Stimulated activated naive CD4-positive, alpha-beta T cell treated with Interleukin-2 at 50 U/mL for 16 hours (primary cell): ENCODE measurements at places on chromosomes 7 and 10.

DNA sequence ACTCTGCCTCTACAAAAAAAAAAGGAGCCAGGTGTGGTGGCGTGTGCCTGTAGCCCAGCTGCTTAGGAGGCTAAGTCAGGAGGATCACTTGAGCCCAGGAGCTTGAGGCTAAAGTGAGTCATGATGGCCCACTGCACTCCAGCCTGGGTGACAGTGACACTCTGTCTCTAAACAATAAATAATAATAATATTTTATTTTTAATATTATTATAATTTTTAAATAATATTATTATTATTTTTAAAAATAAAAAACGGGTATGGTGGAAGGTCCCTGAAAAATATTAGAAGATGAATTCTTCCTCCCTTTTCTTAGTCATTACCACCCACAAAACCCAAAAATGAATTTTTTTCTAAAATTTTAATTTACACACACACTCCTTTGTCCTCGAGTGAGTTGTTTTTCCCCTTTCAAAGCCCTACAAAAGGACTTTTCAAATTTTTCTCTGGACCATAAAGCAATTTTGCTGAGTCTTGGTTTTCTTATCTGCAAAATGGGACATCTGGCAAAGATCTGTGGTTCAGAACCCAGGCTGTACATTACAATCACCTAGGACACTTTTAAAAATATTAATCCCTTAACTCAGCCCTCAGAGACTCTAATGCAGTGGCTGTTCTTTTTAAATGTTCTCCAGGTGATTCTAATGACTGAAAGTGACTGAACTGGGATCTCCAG is 174.0 kb upstream of the NEBL start:
- DNase-seq, result no peak

- no peak for DNase-seq
These were observed 96.8 kb upstream of the AGR3 start for GRCh38 chr7:16978358-16979244.

DNA sequence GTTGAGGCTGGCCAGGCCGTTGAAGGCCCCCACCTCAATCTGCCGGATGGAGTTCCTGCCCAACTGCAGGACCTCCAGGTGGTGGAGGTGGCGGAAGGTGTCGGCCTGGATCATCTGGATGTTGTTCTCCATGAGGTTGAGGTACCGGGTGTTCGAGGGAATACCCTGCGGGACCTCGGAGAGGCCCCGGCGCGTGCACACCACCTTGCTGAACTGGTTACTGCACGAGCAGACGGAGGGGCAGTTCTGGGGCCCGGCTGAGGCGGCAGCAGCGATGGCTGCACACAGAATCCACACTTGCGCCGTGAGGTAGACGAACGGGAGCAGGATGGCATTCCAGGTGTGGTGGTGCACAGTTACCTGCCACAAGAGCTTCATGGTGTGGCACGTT is 979 bp downstream of the LRRC4 start:
- DNase-seq, result no peak

- no peak for DNase-seq
These were observed 448 bp upstream of the GOLGA7B start for GRCh38 chr10:97849103-97849686.

DNA sequence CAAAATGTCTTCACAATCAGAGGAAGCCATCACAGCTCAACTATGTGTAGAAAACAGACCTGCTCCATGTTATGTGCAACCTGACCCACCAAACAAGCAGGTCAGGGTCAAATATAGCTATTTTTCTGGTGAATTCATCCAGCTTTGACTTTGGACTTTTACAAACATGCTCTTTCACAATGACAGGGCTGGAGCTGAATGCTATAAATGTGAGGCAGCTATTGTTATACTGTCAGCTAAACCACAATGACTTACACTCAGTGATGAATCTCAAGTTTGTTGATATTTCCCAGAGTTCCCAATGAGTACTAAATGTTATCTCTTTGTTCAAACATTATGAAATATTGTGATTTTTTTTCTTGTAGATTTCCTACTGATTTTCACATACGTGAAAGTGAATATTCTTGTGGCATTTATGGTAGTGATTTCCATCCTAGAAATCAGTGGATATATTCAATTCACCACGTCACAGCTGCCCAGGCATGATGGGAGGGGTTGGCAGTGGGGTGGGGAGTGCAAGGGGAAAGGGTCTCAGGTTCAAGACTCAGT is 2.5 kb upstream of the ITIH2 start:
- no peak for DNase-seq

- no peak for DNase-seq
These were observed 153.5 kb upstream of the TMEM72 start for GRCh38 chr10:44757551-44758205.

GRCh38 chr10:20993830-20994527 is 96.9 kb upstream of the NEBL start:
- no peak for DNase-seq

DNA sequence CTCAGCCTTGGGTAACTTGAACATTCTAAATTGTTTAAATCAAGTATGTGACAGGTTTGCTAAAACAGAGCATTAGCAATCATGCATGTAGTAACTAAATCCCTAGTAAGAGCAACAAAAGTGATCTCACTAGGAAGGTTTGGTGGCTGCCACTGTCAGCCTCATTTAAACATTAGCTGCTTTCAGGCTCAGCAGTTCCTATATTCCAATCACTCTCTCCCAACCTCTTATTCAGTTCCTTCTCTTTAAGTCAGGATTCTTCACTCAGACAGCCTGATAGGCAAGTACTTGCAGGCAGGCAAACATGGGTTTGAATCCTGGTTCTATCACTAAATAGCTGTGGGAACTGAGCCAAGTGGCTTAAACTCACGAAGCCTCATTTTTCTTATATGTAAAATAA is 3.6 kb downstream of the CREB3L2 start:
- DNase-seq, result no peak
